Sciatic nerve (tissue), 2 donors: ENCODE measurements at places on chromosomes 1 and 21.

- DNase-seq: no peak
Measured at GRCh38 chr1:56409112-56409691, 170.2 kb downstream of the PLPP3 start.

DNA sequence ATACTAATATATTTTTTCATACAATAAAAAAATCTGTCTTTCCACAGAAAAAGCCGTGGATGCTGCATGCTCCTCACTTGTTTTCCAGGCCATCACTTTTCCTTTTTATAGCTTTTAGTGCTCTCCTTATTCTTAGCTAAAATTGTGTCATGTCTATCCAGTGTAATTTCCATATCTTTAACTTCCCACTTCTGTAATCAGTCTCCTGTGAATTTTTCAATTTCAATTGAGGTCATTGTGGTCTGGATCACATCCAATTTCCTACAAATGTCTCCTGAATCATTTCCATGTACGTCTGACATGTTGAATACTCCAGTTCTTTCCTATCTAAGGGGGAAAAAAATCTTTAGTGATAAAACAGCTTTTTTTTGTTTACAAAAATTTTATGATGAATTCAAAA lies 838.2 kb upstream of the B3GALT2 start:
- DNase-seq: no peak

DNA sequence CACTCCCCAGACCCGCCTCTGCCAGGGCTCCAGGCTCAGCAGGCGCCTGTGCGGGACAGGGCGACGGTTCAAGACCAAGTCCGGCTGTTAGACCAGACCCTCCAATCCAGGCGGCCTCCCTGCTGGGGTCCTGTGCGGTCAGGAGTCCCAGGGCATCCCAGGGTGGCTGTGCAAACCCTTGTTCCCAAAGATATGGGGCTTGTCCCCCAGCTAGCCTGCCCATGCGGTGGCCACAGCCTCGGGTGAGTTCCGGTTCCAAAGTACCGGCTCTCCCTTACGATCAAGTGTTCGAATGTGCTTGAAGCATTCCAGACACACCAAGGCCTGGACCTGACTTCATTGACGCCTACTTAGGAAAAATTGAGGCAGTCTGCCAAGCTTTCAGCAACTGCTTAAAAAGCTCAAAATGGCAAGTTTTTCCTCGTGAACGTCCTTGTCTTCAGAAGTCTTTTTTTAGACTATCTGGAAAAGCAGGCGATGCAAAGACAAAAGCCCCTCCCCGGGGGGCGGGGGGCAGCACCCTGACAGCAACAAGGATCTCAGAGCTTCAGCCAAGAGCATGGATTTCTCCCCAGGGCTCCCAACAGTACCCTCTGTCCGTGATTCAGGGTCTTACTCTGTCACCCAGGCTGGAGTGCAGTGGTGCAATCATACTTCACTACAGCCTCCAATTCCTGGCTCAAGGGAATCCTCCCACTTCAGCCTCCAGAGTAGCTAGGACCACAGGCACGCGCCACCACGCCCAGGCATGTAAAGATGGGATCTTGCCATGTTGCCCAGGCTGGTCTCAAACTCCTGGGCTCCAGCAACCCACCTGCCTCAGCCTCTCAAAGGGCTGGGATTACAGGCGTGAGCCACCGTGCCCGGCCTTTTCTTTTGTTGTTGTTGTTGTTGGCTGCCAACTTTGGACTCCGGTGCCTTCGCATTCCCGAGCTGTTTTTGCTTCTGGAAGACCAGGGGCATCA lies 2.3 kb downstream of the FAAP20 start:
- DNase-seq: no peak

DNA sequence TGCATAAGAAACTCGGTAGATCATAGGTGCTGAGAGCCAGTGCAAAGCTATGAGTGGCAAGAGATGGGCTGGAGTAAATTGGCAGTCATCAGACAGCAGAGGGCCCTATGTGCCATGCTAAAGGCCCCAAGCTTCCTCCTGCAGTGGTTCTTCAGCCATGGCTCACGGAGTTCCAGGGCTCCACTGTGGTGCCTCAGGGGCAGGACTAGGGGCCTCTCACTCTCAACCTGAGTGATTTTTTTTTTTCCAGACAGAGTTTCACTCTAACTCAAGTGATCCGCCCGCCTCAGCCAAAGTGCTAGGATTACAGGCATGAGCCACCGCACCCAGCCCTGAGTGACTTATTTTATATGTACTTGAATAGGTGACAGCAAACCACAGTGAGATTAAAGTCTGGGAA lies 10.4 kb upstream of the GJA8 start:
- no peak for DNase-seq

DNA sequence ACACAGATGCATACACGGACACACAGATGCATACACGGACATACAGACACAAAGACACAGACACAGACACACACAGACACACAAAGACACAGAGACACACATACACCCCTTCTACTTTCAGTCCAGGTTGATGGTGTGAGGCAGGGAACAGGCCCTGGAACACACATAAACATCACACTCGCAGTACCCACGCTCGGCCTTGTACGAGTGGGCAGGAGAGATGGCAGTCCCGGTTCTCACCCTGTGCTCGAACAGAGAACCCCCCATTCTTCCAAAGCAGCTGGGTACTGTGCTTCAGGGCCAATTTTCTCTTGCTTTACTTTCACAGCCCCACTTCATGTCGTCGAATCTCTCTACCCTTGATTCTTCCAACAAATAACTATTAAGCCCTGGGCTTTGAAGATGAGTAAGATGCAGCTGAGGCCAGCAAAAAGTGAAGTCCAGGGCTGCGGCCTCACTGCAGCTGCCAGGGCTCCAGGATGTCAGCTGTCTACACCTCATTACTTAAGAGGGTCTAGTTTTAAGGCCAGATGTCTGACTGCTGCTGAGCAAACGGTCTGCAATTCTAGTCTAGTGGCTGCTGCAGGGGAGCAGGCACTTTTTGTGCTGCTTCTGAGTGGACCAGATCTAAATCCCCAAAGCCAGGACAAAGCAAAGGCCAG lies 90.1 kb downstream of the PGBD5 start:
- no peak for DNase-seq

DNA sequence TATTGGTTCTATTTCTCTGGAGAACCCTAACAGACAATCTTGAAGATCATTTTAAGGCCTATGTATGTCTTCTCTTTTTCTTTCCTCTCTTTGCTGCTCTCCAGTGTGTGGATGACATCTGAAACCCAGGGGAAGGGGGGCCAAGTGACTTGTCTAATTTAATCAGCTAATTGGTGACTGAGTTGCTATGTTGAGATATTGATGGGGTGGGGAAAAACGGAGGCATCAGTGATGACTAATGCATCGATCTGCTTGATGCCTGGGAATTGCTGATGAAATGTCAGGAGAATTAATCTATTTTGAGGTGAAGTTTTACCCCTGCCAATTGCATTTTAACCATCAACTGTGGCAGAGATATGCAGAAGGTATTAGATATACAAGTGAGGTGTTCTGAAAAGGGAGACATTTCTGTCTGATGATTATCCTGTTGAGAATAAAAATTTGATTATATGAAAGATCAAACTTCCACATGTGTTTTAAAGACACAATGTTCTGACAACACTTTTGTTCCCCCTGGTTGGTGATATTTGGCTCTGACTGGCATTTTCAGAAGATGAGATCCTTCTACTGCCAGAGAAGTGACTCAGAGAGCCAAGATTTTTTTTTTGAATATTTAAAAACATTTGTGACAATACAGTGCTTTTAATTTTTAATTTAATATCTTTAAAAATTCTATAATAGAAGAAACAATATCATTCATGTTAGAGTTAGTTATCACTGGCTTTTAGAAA lies 18.7 kb upstream of the PTGFR start:
- DNase-seq: no peak

DNA sequence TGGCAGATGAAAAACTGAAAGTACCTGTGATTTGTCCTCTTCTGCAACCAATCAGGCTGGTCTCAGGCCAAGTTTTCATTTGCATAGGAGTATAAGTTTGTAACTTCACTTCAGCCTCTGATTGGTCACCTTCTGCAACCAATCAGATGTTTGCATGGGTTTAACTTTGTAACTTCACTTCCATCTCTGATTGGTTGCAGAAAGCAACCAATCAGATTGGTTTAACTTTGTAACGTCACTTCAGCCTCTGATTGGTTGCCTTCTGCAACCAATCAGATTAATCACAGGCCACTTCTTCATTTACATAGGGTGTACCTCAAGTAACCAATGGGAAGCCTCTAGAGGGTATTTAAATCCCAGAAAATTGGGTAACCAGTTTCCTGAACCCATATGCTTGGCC lies 18.9 kb upstream of the TUT4 start:
- no peak for DNase-seq

DNA sequence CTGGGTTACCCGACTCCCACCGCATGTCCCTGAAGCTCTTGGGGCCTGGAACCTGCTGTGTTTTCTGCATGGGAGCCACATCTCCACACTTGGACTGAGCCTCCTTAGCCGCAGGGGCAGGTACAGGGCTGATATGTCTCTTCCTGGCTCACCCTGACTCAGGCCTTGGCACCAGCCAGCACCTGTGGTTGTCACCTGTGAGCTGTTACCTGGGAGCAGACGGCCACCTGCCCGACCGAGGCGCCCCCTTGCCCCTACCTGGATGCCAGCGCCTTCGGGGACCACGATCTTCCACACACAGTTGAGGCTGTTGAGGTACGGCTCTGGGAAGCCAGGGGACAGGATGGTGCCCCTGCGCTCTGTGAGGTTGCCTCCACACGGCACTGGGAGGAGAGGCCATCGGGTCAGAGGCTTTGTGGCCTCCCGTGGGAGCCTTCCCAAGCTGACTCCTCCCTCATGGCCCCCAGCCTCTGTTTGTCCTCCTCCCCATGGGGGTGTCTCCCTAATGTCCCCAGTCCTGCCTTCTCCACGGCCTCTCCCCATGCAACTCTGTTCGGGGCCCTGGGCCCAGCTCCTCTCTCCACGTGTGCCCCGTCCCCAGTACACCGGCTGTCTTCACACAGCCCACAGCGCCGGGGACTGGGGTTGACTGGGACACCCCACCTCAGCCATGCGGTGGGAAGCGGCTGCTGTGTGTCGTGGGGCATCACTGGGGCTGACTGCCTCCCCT lies 152.0 kb downstream of the ZSCAN20 start:
- no peak for DNase-seq

DNA sequence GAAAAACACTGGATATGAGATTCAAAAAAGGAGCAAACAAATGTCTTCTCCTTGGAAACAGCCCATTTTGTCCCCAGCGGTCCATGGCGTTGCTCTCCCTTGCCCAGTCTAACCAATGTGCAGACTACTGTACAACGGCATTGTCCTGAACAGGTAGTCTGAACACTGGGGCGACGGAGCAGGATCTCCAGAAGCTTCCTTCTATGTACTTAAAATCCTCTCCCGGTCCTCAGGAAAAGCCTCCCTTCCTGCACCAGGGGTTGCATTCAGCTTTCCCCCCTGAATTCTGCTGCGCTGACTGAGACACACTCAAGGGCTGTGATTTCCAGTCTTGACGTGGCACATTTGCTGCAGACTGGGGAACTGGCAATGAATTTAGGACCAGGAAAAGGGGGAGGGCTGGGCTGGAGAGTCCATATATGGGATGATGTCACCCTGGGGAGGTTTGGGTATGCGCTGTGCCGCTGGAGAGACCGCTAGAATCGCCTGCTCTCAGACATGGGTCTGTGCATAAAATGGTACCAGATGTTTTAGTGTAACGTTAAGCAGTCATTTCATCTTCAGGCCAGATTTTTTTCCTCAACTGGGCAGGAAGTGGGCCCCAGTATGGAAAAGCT lies 275.9 kb upstream of the C1orf105 start:
- DNase-seq: peak; percentile 84

- DNase-seq: no peak
Measured at GRCh38 chr1:101284021-101284420, 47.2 kb downstream of the S1PR1 start.

DNA sequence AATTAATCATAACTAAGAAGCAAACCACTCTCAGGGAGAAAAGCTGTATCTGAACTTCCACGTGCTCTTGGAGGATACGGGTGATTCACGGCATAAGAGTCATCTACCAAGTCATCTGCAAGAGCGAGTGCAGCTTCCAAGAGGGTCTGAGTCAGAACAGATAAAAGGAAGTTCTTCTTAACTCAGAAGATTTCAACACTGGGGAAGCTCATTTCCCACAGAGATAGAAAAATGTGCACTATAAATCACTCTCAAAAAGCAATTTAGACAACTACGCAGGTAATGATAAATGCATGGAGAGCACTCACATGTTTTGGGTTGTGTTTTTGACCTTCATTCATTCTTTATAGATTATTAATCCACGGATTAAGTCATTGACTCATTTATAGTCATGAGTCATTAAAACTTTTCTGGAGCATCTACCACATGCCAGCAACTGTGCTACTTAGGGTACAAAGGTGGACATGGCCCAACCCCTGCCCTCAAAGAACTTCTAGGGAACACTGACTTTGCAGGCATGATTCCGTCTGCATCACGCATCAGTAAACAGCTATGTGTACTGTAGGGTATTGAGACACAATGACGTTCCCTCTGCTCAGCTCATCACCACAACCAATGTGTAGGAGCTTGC lies 20.8 kb downstream of the KCNJ15 start:
- no peak for DNase-seq
